Stimulated activated CD4-positive, alpha-beta T cell treated with anti-CD3 and anti-CD28 coated beads, Interleukin-1b, Interleukin-23, amount 100 ng/mL, for 24 hours (primary cell): ENCODE measurements at places on chromosomes 4 and X.
A peak's percentile ranks its signal among the peaks of the same experiment; 100 is the strongest.

- no peak for DNase-seq
Observed at GRCh38 chrX:115632455-115632854, 71.5 kb downstream of the PLS3 start.

- DNase-seq, result no peak
Observed at GRCh38 chr4:118077767-118078105, 43.5 kb downstream of the NDST3 start.

DNA sequence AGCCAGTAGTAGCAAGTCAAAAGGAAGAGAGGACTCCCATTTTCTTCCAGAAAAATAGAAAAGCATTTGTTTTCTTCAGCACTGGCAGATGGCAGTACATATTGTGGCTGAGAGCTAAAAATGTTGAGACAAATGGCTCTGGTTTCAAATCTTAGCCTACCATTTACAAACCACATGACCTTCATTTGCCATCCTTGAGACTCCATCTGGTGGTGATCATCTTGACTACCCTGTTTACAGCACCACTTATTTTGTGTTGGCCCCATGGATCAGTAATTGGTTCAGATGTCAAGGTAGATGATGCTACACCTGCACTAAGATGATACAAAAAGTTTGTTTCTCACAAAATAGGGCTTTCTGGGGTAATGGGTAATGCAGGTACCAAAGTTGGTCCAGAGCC is 951.8 kb upstream of the IGFBP7 start:
- no peak for DNase-seq

DNA sequence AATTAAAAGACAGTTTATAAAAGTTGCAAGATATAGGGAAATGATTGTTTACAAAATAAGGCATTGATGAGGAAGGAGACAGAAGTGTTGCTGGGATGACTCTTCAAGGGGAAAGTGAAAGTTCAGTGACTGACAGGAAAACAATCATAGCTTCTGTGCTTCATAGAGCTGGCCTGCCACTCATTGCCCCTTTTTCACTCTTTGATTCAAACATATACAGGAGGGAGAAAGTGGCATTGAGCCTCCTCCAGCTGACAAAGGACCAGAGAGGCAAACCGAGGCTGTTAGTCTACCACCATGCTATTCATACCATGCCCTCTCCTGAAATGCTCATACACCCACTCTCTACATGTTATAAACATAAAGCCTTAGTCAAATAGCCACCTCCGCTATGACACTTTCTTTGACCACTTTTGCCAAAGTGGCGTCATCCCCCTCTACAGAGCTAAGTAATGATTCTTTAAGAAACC is 79.2 kb upstream of the ATOH1 start:
- no peak for DNase-seq

- no peak for DNase-seq
Observed at GRCh38 chr4:145716661-145717200, 36.8 kb downstream of the C4orf51 start.

GRCh38 chr4:62914758-62915157 is 1494.5 kb downstream of the TECRL start:
- no peak for DNase-seq

GRCh38 chr4:30722359-30723200 is 2.4 kb downstream of the PCDH7 start:
- DNase-seq, result no peak

DNA sequence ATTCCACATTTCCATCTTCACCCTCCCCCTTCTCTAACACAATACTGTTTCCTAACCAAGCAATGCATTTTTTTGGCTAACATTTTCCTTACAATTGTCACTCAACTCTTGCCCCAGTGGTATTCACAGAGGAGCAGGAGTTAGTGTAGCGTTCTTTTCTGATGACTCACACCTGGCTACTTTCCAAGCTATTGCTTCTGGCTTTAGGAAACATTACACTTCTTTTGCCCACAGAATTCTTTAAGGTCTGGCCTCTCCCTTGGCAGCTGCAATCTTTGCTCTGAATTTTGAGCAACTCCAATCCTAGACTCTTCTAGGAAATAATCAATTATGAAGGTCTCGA is 27.5 kb upstream of the PDGFC start:
- DNase-seq, result no peak

GRCh38 chrX:6777238-6778002 is 242.5 kb upstream of the VCX3A start:
- no peak for DNase-seq

- DNase-seq, result no peak
Observed at GRCh38 chr4:7134737-7135388, 57.5 kb upstream of the SORCS2 start.

DNA sequence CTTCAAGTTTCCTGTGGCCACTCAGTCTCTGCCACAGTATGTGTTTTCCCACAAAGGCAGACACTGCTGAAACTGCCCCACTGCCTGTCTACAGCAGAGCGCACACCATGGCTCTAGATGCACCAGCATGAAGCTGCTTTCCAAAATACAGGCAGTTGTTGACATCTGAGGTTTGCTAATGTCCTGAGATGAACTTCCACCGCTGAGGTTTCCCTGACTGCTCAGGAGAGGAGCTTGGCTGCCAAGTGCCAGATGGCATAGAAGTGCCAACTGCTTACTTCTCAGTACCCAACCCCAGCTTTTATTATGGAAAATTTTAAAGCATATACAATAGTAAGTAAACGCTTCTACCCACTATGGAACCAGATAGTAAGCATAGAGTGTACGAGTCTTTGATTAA is 61.0 kb upstream of the EXOC1L start:
- no peak for DNase-seq

DNA sequence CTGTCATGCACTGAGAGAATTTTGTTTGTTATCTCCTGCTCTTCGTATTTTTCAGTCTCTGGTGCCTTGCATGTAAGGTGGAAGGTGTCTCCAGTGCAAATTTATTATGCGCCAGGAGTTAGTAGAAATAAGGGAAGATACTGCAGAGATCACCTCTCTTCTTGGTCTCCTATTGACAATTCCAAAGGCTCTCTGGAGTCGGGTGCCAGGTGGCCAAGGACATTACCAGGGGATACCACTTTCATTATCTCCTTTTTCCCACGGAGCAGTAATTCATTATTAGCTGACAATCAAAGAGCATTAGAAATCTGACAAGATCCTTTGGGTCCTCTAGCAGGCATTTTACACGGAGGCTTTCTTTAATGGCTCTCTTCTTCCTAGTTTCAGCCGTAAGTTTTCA is 26.0 kb downstream of the ADD1 start:
- no peak for DNase-seq

DNA sequence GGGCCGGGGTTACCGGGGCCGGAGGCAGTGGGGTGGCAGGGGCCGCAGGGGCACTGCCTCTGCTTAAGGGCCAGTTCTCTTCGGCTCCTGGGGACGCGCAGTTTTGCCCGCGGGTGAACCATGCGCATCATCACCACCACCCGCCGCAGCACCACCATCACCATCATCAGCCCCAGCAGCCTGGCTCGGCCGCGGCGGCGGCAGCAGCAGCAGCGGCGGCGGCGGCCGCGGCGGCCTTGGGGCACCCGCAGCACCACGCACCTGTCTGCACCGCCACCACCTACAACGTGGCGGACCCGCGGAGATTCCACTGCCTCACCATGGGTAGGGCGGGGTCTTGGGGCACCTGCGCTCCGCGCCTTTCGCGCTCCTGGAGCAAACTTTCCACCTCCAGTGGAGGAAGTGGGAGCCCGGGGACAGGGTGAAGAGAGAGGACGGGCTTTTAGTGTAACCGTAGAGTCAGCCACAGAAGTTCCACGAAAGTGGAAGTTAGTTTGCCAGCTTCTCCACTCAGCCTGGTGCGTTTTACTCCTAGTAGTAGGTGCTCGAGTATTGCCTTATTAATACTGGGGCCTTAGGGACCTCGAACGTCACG is 729 bp downstream of the GSX2 start:
- DNase-seq, result no peak

GRCh38 chrX:154541896-154542722 is 4.5 kb downstream of the G6PD start:
- DNase-seq, result peak; percentile 28

GRCh38 chr4:48342606-48342880 is 1.2 kb downstream of the SLAIN2 start:
- DNase-seq, result no peak

GRCh38 chr4:152727784-152728183 is 48.0 kb upstream of the TMEM154 start:
- no peak for DNase-seq

- no peak for DNase-seq
Observed at GRCh38 chrX:40700640-40701342, 34.6 kb downstream of the MED14 start.

DNA sequence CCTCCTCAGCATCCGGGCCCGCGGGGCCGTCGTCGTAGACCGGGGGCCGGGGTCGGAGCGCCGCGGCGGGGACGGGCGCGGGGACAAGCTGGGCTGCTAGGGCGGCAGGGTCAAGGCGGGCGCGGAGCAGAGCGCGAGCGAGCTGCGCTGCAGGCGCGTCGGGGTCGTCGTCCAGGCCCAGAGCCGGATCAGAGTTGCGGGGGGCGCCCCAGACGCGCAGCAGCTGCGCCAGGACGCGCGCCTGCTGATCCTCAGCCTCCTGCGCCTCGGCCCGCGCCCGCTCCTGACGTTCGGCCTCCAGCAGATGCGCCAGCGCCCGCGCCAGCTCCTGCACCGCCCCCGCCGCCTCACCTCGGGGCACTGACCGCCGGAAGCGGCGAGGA is 3.5 kb downstream of the PCSK1N start:
- no peak for DNase-seq

GRCh38 chr4:136706942-136707341 is 825.4 kb downstream of the PCDH18 start:
- DNase-seq, result no peak

DNA sequence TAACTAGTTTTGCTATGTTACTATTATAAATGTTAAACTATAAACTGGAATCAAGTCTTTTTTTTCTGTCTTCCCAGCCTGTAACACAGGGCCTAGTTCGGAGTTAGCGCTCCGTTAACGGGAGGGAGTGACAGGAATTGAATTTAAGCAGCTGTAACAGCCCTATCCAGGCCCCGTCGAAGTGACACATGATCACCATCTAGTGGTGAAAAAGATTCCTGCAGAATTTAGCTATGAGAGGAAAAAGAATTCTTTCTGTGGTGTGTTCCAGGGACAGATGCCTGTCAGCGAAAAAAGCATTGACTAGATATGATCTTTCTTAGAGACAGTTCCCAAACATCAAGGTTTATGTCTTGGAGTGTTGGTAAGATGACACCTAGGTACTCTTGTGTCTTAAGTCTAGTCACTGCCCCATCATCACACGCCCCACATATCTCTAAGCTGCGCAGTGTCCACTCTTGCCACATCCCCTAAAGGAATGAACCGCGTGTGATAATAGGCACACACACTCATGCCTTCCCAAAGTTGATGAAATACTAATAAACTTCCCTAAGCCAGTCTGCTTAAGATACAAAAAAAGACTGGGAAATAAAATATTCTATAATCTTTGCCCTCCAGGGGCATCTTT is 2.1 kb downstream of the GAB3 start:
- no peak for DNase-seq

DNA sequence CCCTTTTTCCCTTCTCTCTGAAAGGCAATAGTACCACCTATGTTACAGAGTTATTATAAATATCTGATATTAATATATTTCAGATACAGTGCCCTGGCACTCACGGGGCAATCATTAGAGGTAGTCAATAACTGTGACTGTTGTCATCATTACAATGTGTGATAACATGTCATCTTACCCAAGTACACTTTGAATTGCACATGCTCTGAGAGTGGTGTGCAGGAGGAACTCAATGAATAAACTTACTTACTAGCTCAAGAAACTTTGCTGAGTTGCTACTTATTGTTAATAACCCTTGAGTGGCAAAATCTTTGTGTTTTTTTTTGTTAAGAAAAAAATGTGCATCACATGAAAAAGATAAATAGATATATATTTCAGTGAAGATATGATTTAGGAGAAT is 275.1 kb upstream of the RASGEF1B start:
- no peak for DNase-seq

GRCh38 chr4:150681063-150681462 is 99.1 kb downstream of the MAB21L2 start:
- no peak for DNase-seq

- no peak for DNase-seq
Observed at GRCh38 chr4:89837993-89838390, 1.0 kb upstream of the SNCA start.

GRCh38 chr4:145183581-145183980 is 3.2 kb upstream of the OTUD4 start:
- DNase-seq, result no peak

GRCh38 chr4:140240237-140240636 is 86.3 kb upstream of the MAML3 start:
- DNase-seq, result no peak

DNA sequence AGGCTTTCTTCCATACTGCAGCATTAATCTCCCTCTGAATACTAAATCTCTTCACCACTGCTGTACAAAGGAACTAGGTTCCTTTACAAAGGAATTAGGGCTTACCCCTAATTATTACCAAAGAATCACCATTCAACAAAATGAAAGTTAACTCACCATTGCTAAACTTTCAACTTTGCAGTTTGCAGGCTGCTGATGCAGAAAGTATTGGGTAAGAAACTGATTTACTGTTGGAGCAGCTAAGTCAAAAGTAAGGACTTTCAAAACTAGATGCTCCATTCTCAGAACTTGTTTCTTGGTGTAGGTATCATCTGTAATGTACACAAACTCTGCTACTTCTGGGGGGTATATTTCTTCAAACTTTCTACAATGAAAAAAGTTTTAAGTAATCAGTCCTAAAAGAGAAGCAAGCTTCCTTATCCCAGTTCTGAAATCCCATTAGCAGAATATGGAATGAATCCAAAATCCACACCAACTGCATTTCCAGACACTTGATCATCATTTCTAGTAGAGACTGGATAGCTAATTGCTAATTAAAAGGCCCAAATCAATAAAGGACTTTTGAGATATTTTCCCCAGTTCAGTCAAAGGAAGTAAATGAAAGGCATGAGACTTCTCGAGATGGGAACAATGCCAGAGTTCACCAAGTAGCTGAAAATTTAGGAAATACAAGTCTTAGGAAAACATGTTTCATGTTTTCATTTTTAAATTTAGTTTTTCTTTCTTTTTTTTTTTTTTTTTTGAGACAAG is 4.3 kb downstream of the CCNA2 start:
- DNase-seq, result no peak

- DNase-seq, result no peak
Observed at GRCh38 chr4:66777097-66777496, 768.2 kb downstream of the CENPC start.

- no peak for DNase-seq
Observed at GRCh38 chr4:119731778-119732177, 103.2 kb upstream of the PDE5A start.
